ENCODE measurements at places on chromosomes 5 and 9.

GRCh38 chr5:55850839-55851674 lies at the start of gene IL31RA:
Gene IL31RA (plus strand): TSS chr5:55851357. CDS start chr5:55851571, 214 bp downstream.
- no peak for DNase-seq

DNA sequence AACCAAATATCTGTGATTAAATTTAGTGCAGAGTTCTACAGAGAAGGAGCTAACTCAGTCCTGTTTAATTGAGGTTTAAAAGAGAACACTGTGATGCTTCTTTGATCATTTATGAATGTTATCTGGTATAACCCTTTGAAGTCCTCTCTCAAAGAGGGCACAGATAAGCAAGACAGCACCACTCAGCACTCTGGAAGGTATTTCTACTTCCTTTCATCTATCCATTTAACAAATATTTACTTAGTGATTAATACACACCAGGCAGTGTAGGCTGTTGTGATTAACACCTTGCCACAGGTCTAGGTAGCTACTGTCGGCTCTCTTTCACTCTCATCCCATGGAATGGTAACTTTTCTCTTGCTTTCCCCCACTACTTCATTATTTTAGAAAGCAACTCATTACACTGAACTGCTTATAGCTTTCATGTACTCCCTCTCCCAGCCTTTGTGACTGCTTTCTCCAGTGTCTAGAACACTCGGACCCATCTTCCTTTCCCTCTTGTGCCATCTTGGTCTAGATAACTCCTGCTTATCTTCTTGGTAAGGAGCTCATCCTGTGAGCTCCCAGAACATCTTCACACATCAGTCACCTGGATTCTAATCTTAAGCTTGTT lies 54.7 kb downstream of the GLDC start:
- no peak for DNase-seq

GRCh38 chr9:116234081-116234480 lies 80.5 kb downstream of the PAPPA start:
- peak; percentile 50 for DNase-seq

DNA sequence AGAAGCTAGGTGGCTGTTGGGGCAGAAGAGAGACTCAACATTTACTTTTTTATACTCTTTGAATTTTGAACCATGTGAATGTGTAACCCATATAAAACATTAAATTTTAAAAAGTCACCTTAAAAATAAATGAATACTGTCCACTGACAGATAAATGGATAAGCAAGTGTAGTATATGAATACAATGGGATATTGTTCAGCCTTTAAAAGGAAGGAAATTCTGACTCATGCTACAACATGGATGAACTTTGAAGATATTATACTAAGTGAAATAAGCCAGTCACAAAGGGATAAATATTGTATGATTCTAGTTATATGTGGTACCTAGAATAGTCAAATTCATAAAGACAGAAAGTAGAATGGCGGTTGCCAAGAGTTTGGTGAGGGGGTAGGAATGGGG lies 113.9 kb downstream of the TMEM174 start:
- DNase-seq, result no peak

GRCh38 chr9:20321423-20322082 lies 300.7 kb downstream of the MLLT3 start:
- no peak for DNase-seq

GRCh38 chr9:95055334-95055850 lies 262.1 kb downstream of the FANCC start:
- no peak for DNase-seq

- no peak for DNase-seq
Measured at GRCh38 chr5:106873568-106873967, 797.2 kb downstream of the EFNA5 start.

- DNase-seq, result no peak
Measured at GRCh38 chr5:171427318-171428167, 8.1 kb downstream of the FGF18 start.

DNA sequence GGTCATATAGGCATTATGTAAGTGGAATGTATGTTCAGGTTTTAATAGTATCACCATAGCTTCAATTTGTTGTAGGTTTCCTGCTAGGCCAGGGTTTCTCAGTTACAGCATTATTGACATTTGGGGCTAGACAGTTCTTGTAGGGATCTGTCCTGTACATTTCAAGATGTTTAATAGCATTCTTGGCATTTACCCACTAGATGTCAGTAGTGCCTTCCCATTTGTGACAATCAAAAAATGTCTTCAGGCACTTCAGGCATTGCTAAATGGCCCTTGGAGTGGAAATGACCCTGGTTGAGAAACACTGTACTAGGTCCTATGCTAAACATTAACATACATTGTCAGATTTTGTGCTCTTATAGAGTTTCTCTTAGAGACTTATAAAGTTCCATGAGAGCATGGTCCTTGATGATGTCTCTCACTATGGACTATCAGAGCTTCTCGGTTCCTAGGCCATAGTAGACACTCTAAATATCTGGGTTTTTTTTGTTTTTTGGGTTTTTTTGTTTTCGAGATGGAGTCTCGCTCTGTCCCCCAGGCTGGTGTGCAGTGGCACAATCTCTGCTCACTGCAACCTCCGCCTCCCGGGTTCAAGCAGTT lies 1.4 kb downstream of the KIF20A start:
- no peak for DNase-seq

DNA sequence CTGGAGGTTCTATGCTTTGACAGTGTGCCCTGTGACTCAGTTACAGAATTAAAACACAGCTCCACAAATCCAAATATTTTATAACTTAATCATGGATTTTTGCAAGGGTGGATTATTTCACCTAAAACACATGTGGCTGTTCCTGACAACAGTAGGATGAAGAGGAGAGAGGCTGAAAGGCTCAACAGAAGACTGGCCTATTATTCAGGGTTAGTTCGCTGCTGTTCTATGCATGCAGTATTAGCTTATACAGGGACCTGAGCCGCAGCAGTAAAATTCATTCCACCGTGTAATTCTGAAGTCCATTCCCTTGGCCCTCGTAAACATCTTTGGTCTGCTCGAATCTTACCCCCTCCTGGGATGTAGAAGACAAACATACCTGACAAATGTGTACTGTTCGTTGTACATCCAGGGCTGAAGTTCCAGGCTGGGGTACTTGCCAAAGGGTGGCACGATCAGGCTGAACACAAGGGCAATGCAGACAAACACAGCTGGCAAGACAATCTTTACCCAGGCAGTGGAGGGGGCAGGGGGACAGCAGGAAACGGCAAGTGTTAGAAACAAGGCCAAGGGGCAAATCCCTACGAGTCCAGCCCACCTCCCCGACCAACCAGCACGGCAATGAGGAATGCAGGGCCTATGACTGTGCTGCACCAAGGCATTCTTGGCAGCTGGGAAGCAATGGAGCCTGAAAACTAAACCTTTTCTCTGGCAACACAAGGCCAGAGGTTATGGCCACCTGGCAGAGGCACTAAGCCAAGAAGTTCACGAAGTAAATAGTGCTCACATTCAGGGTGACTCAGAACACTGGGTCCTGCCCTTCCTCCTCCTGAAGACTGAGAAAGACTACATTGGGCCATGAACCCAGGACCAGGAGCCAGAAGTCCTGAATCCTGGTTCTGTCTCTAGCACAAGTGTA lies 46.8 kb downstream of the NIPSNAP3B start:
- DNase-seq, result no peak

- no peak for DNase-seq
Measured at GRCh38 chr5:83011985-83012384, 65.2 kb downstream of the TMEM167A start.

GRCh38 chr5:36712706-36713105 lies 106.3 kb downstream of the SLC1A3 start:
- no peak for DNase-seq

DNA sequence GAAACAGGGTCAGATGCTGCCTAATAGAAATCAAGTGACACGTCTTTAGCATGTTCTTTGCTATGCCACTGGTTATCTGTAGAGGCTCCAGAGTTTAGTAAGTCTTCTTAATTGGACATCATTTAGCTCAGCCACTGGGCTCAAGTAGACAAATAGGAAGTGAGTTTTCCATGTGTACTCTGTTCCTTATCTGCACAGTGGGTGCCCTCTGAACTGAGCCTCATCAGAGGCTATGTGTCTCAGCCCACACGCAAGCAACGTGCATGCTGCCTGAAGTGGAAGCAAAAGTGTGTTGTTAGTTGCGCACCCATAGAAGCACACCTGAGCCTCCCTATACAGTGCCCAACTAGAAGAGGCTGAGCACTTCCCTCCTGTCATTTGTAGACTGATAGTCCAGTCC lies 134.7 kb downstream of the SEMA5A start:
- no peak for DNase-seq

DNA sequence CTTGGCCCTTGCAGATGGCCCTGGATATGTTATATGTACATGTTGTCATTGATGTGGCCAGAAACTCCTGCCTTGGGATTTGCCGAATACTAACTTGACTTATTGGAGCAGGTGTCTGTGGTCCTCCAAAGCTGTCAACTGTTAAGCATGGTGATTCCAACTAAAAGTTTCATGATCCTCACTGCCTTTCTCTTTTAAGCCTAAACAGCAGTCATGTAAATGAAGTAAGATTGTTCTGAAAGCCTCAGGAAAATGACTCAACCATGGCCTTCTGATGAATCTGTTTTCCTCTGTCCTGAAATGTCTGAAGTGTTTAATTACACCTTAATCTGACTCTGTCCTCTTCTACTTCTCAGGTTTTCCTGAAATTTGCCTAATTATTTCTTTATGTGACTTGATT lies 245.0 kb downstream of the FAM114A2 start:
- DNase-seq, result no peak

DNA sequence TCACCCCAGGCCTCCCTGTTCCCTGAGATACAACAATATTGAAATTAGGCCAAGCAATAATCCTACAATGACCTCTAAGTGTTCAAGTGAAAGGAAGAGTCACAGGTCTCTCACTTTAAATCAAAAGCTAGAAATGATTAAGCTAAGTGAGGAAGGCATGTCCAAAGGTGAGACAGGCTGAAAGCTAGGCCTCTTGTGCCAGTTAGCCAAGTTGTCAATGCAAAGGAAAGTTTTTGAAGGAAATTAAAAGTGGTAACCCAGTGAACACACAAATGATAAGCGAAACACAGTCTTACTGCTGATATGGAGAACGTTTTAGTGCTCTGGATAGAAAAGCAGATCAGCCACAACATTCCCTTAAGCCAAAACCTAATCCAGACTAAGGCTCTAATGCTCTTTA lies 39.8 kb downstream of the PTAR1 start:
- no peak for DNase-seq

DNA sequence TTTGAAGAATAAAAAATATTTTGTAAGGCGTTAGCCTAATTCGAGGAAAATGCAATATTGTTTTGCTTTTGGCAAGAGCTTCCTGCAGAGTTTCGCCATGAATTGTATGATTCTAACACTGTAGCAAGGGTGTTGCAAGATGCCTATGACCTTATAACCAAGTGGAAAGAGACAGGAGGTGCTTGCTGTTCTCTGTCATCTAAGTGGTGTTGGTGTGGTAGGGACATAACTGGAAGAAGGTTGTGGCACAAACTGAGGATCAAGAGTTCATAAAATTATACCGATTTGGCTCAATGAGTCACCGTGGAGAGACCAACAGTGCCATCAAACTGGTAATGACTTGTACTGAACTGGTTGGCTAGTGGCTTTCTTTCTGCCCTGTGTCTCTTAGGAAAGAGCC lies 6.3 kb downstream of the STC2 start:
- DNase-seq, result no peak

DNA sequence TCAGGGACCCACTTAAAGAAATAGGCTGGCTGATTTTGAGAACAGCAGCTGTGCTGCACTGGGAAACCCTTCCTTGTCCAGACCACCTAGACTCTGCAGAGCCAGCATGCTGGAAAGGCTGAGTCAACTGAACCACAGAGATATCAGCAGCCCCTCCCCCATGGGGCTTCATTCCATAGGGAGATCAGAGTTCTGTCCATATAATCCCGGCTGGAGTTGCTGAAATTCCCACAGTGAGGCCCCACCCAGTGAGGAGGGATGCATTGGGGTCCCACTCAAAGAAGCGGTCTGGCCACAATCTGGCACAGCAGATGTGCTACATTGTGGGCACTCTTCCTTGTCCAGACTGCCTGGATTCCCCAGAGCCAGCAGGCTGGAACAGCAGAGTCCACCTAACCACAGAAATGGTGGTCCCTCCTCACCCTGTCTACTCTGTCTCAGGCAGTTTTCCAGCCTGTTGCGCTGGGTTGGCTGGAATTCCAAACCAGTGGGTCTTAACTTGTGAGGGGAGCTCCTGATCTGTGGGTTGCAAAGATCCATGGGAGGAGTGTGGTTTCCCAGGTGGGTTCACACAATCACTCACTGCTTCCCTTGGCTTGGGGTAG lies 127.1 kb downstream of the RNF180 start:
- no peak for DNase-seq

DNA sequence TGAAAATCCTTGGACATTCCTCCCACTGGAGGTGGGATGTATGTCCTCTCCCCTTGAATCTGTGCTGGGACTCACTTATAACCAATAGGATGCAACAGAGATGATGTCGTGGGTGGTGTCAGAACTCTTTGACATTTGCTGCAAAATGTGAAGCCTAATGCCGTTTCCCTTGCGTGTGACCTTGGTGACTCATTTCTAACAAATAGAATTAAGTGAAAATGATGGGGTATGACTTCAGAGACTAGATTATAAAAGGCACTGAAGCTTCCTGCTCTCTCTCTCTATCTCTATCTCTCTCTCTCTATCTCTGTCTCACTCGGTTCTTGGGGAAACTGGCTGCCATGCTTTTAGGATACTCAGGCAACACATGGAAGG lies 126.1 kb upstream of the STC2 start:
- DNase-seq, result no peak

DNA sequence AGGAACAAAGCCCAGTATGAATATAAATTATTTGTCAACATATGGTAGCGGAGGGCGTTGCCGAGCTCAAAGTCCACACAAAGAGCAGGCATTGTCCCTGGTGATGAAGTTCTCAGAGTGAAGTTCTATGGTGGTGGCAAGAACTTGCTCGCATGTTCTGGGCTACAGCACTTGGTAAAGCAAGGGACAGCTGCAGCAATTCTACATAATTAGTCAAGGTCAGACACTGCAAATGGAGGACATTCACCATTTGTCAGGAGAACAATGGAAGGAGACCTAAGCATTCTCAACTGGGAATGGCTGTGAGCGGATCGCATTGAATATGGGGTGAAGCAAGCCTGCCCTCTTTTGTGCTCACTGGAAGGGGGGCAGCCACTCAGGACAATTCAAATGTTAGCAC lies 503.8 kb upstream of the ADAMTS16 start:
- no peak for DNase-seq

- DNase-seq, result no peak
Measured at GRCh38 chr5:157516006-157516405, 56.0 kb downstream of the NIPAL4 start.

GRCh38 chr5:173645437-173645807 lies 29.0 kb upstream of the BOD1 start:
- peak; percentile 44 for DNase-seq

DNA sequence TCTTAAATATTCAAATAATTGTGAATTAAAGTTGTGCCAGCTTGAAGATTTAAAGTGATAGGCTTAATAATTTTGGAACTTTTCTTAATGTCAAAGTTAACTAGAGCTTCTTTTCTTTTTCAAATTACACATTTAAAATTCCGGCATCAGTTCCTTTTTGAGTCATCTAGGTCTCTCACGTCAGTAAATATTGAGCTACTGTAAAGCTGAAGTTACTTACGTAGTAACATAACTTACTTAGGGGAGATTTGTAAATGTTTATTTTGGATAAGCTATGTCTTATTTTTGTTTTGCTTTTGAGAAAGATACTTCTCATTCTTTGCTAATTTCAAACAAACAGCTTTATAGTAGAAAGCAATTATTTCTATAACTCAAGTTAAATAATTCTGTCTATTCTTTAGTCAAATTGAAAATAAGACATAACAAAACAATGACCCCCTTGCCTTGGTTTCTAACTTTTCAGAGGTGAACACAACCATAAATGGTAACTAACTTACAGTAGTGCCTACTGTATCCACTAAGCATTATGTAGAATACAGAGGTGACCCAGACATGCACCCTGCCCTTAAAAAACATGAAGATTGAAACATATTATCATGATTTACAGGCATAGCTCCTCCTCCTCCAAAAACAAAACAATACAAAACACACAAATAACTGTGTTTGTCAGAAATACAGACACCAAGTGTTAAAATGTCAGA lies 29.8 kb downstream of the CD274 start:
- no peak for DNase-seq

Measured in NT2/D1 (cell line).